Pulmonary artery endothelial cell (primary cell): ENCODE measurements at places on chromosomes 2 and 18. TPM values are rescaled to one million over a fixed set of nuclear protein-coding genes. Genes with fewer than 3 reads are reported as not detected.

DNA sequence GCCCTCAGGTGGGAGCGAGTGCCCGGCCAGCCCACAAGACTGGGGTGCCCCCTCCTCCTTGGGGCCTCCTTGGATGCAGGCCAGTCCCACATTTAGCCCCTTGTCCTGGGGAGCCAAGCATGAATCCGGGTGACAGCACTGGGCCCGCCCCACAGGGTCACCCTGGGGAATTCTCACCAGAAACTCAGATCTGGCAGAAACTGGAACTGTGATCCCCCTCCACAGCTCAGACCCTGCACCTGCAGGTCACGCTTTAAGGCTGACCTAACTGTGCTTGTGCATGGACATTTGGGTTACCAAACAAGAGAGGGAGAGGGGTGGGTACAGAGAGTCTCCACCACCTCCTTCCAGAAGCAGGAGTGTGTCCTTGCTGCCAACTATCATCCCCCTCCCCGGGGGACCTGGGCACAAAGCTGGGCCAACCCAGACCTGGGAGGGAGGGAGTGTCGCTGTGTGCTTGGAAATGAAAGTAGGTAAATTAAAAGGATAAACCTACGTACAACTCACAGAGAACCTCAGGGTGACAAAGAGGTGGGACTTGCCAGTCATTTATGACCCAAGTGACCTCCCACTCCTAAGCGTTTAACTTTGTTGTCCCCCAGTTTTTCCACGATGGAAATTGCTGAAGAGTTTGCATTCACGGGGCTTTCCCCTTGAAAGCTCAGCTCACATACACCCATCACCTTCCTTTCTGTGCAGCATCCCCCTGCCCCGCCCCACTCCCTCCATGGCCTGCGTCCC lies 9.1 kb downstream of the ITM2C start:
- DNase-seq = no peak

DNA sequence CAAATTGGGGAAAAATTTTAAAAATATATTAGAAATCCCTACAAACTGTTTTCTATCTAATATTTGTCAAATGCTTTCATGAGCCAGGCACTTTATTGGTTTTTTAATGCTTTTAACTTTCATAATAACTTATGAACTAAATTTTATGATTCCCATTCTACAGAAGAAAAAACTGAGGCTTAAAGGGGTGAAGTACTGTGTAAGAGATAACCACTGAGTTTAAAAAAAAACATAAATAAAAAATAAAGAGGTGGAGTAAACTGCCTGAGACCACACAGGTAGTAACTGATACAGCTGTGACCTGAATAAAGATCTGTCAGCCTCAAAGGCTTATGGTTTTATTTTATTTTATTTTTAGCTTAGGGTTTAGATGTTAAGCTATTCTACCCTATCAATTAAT lies 24.7 kb downstream of the PNPT1 start:
- DNase-seq = no peak

Gene FIGN
- 0.99 and 1.4 TPM in 2 replicates for total RNA-seq

DNA sequence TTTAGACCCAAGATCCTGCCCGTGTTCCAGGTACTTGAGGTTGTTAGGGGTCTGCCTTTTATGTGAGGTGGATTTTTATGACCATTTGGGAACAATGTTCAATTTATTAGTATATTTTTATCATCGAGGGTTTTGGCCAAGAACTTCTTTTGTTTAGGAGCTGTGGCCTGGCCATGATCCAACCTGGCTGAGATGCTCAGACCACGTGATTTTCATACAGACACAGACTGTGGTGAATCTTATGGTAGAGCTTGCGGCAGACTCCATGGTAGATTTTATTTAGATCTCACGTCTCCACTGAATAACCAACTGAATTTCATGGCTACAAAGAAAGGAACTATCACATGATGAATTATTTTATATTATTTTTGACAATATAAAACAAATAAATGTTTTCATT lies 405.5 kb upstream of the VWC2L start:
- DNase-seq = no peak

DNA sequence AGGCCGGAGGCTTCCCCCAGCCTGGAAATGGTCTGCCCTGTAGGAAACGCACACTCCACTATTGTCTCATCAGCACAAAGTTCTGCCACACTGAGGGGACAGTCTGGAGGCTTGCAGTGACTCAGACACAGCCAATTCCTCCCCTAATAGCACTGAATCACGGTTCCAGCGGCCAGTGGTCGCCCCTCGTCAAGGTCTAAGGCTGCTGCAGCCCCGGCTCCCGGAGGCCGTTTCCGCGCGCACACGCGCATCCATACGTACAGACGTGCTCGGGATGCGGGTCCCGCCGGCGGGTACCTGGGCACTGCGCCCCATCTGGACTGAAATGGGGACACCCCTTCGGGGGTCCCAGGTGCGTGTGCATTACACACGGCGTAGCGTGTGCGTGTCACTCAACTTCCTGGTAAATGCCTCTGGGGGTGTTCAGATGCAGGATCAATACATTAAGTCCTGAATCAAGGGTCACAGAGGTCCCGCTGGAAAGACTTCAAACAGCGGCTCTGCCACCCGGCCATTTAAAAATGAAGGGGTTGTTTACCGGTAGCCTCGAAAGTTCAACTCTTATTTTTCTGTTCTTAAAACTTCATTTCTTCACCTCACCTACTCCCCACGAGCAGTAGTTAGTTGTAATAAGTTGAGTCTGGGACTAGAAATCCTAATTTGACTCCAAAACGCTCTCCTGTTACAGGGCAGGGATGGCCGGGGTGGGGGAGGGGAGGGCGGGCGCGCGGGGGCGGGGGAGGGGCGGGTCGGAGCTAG lies 572 bp upstream of the ZNF516 start:
- DNase-seq = no peak

Gene TWIST2
- total RNA-seq = 5.4 and 13.2 TPM in 2 replicates

Gene SLC5A7
- total RNA-seq = not detected in 2 replicates

DNA sequence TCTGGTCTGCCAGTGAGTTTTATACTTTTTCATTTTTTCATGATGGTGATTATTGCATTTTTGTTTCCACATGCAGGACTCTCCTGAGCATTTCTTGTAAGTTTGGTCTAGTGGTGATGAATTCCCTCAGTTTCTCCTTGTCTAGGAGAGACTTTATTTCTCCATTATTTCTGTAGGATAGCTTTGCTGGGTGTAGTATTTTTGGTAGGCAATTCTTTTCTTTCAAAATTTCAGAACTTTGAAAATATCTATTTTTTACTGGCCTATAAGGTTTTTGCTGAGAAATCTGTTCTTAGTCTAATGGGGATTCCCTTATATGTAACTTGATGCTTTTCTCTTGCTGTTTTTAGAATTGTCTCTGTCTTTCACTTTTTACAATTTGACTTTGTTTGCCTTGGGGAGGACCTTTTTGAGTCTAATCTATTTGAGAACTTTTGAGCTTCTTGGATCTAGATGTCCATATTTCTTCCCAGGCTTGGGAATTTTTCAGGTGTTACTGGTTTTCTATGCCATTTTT lies 149.1 kb downstream of the UBR3 start:
- DNase-seq = no peak

- no peak for DNase-seq
Measured at GRCh38 chr2:162013514-162014475, 60.2 kb downstream of the DPP4 start.

DNA sequence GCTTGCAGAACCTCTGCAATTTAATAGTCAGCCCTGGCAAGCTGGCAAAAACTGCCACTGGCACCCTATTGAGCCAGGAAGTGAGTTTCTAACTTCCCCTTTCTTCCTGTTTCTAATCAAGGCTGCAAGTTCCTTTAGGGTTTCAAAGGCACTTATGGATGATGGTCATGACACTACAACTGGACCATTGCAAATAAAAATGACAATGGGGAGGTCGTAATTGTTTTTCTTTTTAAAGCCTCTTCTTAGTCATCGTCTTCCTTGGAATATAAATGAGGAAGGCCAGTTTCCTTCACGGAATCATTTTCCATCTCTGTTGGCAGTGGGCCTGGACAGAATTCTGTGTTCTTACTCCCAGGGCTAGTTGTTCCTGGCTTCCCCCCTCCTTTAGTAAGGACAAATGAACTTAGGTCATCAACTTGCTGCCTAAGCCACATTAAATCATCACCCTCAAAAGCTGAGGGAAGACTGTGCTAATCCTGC lies 35.8 kb downstream of the SH3RF3 start:
- peak; percentile 66 for DNase-seq

- no peak for DNase-seq
Measured at GRCh38 chr18:49228187-49228586, 232.3 kb downstream of the DYM start.

- no peak for DNase-seq
Measured at GRCh38 chr18:26479681-26480079, 68.7 kb downstream of the KCTD1 start.

Gene NT5C1B
- not detected in 2 replicates for total RNA-seq

Gene FAP
- total RNA-seq = 0.21 and 0.53 TPM in 2 replicates

GRCh38 chr2:25366629-25367028 lies 24.9 kb upstream of the DNMT3A start:
- DNase-seq = no peak

DNA sequence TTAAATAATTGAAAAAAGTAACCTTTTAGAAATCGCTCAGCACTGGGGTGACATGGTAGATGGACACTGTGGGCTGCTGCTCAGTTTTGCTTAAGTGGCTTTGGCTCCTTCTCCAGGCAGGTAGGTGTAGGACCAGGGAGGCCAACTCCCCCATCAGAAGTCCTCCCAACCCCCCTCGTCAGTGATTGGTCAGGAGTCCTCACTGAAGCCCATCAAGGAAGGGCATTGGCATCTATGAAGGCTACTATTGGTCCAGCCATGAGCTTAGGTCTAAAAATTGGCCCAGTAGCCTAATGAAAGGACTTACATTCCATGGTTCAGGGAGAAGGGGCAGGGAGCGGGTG lies 34.7 kb downstream of the ST3GAL5 start:
- DNase-seq = no peak

DNA sequence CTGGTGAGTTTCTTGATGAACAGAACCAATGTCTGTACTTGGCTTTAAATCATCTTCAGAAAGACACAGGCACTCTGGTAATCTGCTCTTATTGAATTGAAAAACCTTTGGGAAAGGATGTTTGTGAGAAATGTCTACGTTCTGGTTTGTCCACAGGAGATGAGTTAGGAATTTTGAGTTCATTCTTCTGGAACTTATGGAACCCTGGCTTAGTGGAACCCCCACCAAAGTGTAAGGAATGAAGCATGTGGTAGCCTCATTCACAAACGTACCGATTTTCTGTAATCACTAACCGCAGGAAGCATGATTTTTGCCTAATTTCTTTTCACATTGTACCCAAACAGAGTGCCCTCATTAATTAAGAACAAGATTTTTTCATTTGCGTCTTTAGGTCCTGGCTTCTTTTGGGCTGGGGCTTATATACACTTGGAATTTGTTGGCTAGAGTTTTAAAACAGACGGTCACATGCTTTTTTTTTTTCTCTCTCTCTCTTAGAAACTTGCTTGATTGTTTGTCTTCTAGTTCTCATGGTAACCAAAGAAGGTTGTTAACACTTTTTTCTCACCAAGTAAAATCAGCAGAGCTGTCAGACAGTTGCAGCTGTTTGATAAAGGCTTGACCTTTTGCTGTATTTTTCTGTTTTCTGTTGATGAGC lies 314.1 kb upstream of the THUMPD2 start:
- DNase-seq = no peak

DNA sequence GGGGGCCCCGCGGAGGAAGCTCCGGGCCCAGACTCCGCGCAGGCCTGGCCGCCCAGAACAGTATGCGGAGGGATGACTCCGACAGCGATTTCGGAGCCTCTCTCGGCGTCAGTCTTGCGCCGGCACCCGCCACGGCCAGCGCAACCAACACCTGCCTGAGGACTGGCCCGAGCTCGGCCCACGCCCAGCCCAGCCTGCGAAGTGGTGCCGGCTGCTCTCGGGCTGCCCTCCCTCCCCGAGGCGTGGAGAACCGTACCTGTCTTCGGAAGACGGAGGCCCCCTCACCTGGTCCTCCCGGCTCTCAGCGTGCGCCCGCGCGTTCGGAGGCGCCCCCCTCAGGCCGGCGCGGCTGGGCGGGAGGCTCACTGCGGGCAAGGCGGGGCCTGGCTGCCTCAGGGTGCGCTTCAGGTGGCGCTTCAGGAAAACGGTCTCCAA lies at the start of gene M1AP:
Gene M1AP, minus strand, starts transcription at position 322 of the 435 bp plus-strand sequence. CDS start 8,055 bp downstream, outside the sequence.
- DNase-seq = no peak

GRCh38 chr2:149192427-149192826 lies 138.0 kb upstream of the LYPD6 start:
- DNase-seq = no peak

GRCh38 chr18:34760444-34760843 lies 50.3 kb downstream of the DTNA start:
- DNase-seq = no peak

DNA sequence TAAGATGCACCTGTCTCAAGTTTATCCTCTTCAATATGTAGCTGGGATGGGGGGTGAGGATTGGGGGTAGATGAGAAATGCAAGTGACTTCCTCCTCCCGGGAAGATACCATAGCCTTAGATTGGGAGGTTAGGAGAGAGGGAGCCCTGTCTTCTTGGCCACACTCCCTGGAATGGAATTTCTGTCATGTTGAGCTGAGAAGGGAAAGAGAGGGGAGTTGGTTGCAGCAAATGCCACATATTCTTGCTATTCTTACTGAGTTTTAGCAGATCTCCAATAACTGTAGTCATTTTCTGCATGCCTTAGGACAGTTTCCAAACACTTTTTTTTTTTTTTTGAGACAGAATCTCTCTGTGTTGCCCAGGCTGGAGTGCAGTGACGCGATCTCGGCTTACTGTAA lies 35.9 kb downstream of the TAF4B start:
- DNase-seq = no peak

Gene GRB14
- total RNA-seq = 3.9 and 4.3 TPM in 2 replicates

- no peak for DNase-seq
Measured at GRCh38 chr2:233060501-233060979, 398 bp downstream of the INPP5D start.

Gene C2orf66
- total RNA-seq = 0.07 and 0.14 TPM in 2 replicates

DNA sequence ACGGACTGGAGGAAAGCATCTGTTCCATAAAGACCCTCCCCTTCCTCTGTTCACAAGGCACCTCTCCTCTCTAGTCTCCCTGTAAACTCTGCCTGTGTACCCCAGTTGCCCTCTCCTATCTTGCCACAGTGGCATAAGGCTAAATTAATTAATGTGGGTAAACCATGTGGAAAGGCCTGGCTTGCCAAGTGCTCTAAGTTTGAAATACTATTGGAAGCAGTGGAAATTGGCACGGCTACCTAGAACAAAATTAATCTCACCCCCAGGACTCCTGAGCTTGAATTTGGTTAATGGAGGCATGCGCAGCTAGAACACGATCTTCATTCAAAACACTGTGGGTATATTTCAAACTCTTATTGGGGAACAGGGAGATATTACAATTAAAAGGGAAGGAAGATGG lies 19.2 kb upstream of the SLC14A2 start:
- DNase-seq = no peak

Gene CAVIN2
- 119 and 193 TPM in 2 replicates for total RNA-seq

Gene GALR1
- not detected in 2 replicates for total RNA-seq

DNA sequence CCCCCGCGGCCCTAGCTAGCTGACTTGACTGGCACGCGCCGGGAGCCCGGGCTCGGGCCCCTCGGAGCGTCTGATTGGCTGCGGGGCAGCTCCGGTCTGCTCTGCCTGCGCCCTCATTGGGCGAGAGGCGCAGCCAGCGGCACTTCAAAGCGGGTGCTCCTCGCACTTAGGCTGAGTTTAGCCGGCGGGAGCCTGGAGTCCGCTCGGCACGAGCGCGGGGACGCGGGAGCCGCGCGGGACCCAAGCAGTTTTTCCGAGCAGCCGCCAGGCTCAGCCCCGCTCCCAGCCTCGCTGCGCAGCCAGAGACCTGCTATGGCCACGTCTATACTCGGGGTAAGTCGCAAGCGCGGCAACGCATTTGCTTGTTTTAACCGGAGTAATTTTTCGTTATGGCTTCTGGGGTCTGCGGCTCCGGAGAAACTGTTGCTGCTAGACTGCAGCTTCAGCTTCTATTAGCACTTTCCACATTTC lies at the start of gene SP9:
Gene SP9, plus strand, starts transcription at position 174 of the 471 bp plus-strand sequence. Its CDS starts 139 bp downstream, at position 313.
- DNase-seq = no peak
